T1000 (cell line): ENCODE measurements at places on chromosomes 7 and 10.

- DNase-seq, result no peak
Observed at GRCh38 chr7:114889646-114890285, 32.1 kb upstream of the MDFIC start.

- no peak for DNase-seq
Observed at GRCh38 chr7:35596061-35596460, 98.9 kb downstream of the HERPUD2 start.

DNA sequence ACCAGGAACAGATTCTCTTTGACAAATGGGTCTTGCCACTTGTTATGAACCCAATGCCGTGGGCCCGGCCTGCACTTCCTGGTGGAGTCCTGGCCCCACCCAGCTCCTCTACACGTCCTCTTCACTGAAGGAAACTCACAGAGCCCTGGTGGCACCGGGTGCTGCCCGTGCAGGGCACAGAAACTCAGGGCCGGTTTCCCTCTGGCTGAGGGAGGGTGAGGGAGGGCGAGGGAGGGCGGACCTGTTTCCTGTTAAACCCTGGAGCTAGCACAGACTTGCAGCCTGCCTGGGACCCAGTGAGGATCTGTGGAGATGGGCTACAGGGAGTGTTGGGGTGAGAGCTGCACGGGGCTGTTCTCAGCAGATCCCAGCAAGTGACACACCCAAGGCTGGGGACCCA is 596.3 kb downstream of the PTPRN2 start:
- DNase-seq, result no peak

GRCh38 chr10:76509446-76509845 is 1078.0 kb downstream of the LRMDA start:
- no peak for DNase-seq

GRCh38 chr10:78258323-78259030 is 224.8 kb downstream of the RPS24 start:
- DNase-seq, result no peak

GRCh38 chr10:53379956-53380355 is 607.4 kb upstream of the MBL2 start:
- no peak for DNase-seq

DNA sequence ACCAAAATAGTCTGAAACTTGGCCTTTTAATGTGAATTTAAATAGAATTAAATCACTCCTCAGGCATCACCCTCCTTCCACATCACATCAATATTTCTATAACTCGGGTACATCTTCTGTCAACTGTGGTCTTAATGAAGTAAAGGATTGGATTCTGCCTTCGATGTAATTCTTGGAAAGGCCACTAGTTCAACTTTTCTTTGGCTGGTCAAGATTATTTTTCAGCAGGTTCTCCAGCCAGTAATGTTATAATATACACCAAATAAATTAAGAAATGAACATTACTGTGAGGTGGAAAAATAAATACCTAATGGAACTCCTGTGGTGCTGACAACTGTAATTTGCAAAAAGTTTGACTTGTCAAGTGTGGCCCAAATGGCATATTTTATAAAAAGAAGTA is 9.7 kb upstream of the SLC16A9 start:
- no peak for DNase-seq

DNA sequence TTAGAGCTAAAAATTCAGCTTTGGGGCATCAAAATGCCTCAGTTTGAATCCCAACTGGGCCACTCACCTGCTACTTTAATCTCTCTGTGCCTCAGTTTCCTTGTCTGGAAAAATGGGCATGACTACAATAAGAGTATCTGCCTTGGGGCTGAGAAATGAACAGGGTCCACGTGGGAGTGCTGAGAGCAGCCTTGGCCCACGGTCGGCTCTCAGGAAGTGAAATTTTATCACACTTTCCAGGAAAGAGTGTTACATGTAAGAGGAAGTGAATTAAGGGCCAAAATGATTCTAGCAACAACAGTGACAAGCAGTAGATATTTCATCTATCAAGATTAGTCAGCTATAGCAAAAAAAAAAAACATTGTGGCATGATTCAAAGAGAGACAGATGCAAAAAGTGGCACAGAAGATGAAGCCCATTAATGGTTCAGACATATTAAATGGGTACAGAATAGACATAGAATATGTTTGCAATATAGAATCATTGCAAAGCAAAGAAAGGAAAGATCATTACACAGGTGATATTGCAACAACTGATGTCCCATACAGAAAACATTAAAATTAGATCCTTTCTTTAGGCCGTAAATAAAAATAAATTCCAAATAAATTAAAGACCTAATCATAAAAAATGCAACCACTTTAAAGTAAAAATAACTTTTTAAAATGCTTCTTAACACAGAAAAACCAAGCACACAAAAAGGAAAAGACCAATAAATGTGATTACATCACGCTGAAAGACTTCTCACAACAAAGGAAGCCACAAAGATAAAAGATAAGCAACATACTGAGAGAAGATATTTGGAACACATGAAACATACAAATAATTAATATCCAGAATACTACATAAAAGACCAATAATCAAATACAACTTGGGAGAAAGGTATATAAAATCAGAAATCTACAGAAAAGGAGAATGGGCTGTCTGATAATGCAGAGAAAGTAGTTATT is 4.3 kb downstream of the TMEM273 start:
- no peak for DNase-seq

DNA sequence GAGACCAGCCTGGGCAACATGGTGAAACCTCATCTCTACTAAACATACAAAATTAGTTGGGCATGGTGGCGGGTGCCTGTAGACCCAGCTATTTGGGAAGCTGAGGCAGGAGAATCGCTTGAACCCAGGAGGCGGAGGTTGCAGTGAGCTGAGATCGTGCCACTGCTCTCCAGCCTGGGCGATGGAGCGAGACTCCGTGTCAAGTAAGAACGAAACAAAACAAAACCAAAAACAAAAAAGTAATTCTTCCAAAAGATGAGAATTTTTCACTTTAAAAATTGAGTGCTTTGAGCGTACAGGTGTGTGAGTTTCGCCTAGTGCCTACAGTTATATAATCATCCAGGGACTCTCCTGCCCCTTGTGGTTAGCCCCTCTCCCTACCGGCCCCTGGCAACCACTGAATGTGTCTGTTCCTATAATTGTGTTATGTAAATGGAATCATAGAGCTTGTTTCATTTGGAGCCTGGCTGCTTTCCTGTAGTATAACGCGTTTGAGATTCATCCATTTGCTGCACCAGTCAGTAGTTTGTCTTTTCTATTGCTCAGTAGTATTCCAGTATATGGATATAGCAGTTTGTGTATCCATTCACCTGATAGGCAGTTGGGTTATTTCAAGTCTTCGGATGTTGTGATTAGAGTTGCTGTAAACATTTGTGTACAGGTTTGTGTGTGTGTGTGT is 80.0 kb downstream of the RBM33 start:
- DNase-seq, result no peak
